Osteoblast (primary cell): ENCODE measurements at places on chromosomes 1 and 21. TPM values are rescaled to one million over a fixed set of nuclear protein-coding genes. Genes with fewer than 3 reads are reported as not detected.
A peak's percentile ranks its signal among the peaks of the same experiment; 100 is the strongest.

DNA sequence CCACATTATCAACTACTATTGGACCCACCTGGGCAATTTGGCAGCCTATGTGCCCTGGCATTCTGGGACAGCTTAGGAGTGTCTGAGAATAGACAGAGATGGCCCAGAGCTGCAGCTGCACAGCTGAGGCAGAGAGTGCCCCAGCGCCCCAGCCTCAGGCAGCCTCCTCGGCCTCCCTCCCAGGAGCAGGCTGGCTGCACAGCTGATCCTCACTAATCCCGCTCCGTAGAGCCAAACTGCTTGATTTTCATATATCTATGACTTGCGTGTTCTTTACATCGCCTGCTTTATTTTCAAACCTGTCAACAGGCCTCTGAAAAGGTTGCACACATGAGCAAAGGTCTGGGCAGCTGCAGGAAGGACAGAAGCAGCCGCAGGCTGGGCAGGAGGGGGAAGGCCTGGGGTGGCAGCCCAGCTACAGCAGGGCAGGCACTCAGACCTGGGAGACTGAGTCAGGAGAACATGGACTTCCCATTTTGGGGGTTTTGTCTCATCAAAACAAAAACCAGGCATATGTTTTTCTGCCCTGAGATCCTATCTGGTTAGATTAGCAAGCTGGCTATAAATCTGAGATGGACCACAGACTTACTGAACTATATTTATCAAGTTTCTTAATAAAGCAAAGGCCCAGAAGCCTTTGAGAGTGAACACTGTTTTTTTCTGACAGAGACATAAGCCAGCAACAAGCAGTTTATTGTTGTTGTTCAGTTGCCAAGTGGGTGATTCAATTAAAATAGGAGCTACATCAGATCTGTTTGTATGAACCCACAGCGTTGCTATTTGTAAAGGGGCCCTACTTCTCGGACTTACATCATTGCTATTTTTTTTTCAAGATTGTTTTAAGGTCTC is 301.8 kb upstream of the DUSP10 start:
- no peaks in the 10 kb centered on the region for H3K36me3 ChIP-seq
- H3K4me1 ChIP-seq: peaks cover 30% of the 10 kb centered on the region
- DNase-seq: peak; percentile 94
- H3K27ac ChIP-seq: peak overlapping the region; percentile 95
- no peaks in the 10 kb centered on the region for H3K27me3 ChIP-seq

GRCh38 chr1:58907398-58907797 is 123.6 kb upstream of the JUN start:
- no peaks in the 10 kb centered on the region for H3K27me3 ChIP-seq
- peaks cover 25% of the 10 kb centered on the region for H3K4me1 ChIP-seq
- no peak overlapping the region for H3K4me3 ChIP-seq
- no peaks in the 10 kb centered on the region for H3K36me3 ChIP-seq
- no peak overlapping the region for H3K27ac ChIP-seq

- peaks cover 28% of the 10 kb centered on the region for H3K4me1 ChIP-seq
- no peaks in the 10 kb centered on the region for H3K36me3 ChIP-seq
- no peak overlapping the region for H3K27ac ChIP-seq
- H3K27me3 ChIP-seq: no peaks in the 10 kb centered on the region
These were observed 12.7 kb upstream of the ZMYM6 start for GRCh38 chr1:35044431-35044830.

- H3K27ac ChIP-seq: no peak overlapping the region
- no peak overlapping the region for H3K4me3 ChIP-seq
- DNase-seq: peak; percentile 85
These were observed 3.0 kb downstream of the TENT5B start for GRCh38 chr1:27009601-27010197.

DNA sequence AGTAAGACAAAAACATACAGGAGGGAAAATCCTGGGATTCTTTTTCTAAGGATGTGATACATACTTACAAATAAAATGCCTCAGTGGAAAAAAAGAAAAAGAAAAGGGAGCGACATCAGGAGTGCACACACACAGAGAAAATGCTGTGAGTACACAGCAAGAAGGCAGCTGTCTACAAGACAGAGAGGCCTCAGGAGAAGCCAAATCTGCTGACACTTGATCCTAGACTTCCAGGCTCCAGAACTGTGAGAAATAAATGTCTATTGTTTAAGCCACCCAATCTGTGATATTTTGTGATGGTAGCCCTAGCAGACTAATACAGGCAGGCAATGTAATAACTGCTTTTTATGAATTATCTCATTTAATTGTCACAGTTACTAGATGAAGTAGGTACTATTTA is 17.0 kb upstream of the TRIM45 start:
- H3K4me3 ChIP-seq: no peak overlapping the region
- peaks cover 10% of the 10 kb centered on the region for H3K4me1 ChIP-seq
- no peak for DNase-seq
- H3K27me3 ChIP-seq: no peaks in the 10 kb centered on the region
- H3K36me3 ChIP-seq: no peaks in the 10 kb centered on the region

- H3K27me3 ChIP-seq: no peaks in the 10 kb centered on the region
- no peaks in the 10 kb centered on the region for H3K36me3 ChIP-seq
- H3K4me3 ChIP-seq: no peak overlapping the region
- H3K27ac ChIP-seq: no peak overlapping the region
These were observed 5.8 kb downstream of the ELF3 start for GRCh38 chr1:202016022-202016810.

GRCh38 chr1:30664103-30664755 is 59.2 kb downstream of the MATN1 start:
- no peak overlapping the region for H3K27ac ChIP-seq
- no peak for DNase-seq
- H3K4me3 ChIP-seq: no peak overlapping the region
- peaks cover 14% of the 10 kb centered on the region for H3K27me3 ChIP-seq
- no peaks in the 10 kb centered on the region for H3K36me3 ChIP-seq

MPZ gene
- 0.88 and 2.2 TPM in 2 replicates for total RNA-seq
